ENCODE measurements at places on chromosomes 1 and 21. TPM values are rescaled to one million over a fixed set of nuclear protein-coding genes. Genes with fewer than 3 reads are reported as not detected.

Gene MAEL
- total RNA-seq: not detected

Gene FAM229A
- 1.1 TPM for total RNA-seq

Gene OR6P1
- total RNA-seq: not detected

Gene GJC2
- under 0.01 TPM for total RNA-seq

Gene RHBG
- not detected for total RNA-seq
